ENCODE measurements at places on chromosomes 1 and 21.
A peak's percentile ranks its signal among the peaks of the same experiment; 100 is the strongest.

DNA sequence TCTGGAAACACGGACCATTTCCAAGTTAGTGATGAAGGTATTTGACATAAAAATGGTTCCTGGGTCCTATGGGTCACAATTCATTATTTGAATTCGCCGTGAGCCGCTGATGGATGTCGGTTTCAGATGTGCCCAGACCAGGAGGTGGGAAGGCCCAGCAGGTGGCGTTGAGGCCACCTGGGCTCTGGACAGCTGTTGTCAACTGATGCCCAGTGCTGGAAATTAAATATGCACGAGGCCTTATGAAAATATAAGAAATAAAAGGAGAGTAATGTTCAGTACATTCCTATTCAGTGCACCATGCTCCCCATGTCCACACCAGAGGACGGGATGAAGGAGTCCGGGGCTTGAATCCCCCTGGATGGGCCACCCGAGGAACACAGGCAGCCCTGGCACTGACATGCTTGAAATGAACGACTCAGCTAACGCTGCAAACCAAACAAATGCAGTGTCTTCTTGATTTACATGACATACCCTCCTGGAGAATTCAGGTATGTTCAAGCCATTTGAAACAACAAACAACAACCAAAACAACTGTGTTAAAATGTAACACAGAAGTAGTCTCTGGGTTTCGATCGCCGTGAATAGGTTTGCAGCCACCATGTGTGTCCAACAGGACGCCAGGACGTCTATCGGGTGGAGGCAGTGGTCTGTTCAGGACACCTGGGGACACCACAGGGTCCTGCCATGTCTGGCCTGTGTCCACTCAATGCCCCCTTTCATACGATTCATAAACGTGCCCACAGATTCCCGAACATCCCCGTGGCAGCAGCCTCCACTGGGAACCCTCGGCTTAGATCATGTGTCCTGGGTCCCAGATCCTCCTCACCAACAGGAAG lies 6.1 kb downstream of the TFF3 start:
- no peak for DNase-seq

GRCh38 chr1:39896909-39897685 lies 4.6 kb downstream of the MYCL start:
- DNase-seq = peak; percentile 23

GRCh38 chr1:39936724-39937491 lies 18.0 kb upstream of the MFSD2A start:
- DNase-seq = no peak

GRCh38 chr1:42176902-42177519 lies 12.5 kb upstream of the GUCA2A start:
- no peak for DNase-seq

GRCh38 chr1:22578732-22579361 lies 15.6 kb downstream of the EPHA8 start:
- no peak for DNase-seq

GRCh38 chr1:108512239-108513043 lies 47.5 kb upstream of the EEIG2 start:
- no peak for DNase-seq

DNA sequence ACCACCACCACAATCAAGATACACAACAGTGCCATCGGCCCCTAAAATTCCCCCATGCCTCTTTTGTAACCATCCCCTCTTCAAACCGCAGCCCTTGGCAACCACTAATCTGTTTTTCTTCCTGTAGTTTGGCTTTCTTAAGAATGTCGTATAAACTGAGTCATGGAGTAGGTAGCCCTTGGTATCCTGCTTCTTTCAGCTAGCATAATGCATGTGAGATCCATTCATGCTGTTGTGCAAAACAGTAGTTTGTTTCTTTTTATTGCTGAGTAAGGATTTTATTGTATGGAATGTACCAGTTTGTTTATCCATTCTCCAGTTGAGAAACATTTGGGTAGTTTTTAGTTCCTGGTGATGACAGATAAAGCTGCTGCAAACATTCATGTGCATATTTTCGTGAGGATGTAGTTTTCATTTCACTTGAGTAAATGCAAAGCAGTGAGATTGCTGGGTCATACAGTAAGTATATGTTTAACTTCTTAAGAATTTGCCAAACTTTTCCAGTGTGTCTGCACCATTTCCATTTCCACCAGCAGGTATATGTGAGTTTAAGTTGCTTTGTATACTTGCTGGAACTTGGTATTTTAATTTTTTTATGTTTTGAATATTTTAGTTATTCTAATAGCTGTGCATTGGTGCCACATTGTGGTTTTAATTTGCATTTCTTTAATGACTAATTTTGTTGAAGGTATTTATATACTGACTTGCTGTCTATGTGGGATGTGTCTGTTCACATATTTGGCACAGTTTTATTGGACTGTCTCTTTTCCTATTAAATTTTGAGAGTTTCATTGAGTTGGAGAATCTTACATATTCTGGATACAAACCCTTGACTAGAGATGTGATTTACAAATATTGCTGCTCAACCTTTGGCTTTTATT lies 148.4 kb upstream of the MAP1LC3C start:
- DNase-seq = no peak

- DNase-seq = no peak
Measured at GRCh38 chr1:41696381-41696780, 211.9 kb upstream of the EDN2 start.

- peak; percentile 35 for DNase-seq
Measured at GRCh38 chr1:214280386-214281020, 456 bp upstream of the SMYD2 start.

GRCh38 chr1:156121457-156121856 lies 6.9 kb downstream of the LMNA start:
- DNase-seq = no peak

DNA sequence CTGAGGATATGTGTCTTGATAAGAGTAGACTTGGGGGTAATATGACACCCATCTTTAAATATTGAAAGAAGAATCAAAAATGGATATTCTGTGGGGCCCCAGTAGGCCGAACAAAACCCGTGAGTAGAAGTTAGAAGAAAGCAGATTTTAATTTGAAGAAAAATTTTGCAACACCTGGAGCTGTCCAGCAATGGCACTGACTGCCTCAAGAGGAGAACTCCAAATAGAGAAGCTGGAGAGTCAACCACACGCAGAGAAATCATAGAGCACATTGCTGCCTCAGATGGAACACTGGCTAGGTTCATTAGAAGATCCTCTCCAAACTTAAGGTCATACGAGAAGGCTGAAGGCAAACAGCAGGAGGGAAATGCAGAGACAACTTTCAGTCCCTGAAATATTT lies 6.8 kb downstream of the NHLH1 start:
- no peak for DNase-seq

- no peak for DNase-seq
Measured at GRCh38 chr1:34885405-34886247, 26.1 kb upstream of the SMIM12 start.

GRCh38 chr1:115280064-115280463 lies 58.0 kb downstream of the NGF start:
- DNase-seq = no peak

DNA sequence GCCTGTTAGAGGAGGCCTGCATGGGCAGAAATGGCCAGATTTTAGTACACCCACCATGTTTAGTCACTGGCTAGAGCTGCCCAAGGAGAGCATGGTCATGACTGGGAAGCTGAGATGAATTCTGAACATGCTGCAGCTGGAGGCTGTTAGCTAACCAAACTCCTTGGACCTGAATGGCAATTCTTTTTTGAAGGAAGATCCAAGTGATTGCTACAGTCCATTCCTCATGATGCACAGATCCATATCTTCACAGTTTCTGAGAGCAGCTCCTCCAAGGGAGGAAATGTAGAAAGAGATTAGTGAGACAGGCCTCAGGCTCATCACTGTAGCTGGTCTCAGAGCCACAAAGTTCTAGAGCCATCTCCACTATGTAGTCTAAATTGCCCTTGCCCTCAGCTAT lies 11.1 kb downstream of the ZFYVE9 start:
- no peak for DNase-seq
